ENCODE measurements at places on chromosomes 1 and 21. TPM values are rescaled to one million over a fixed set of nuclear protein-coding genes. Genes with fewer than 3 reads are reported as not detected.

Gene TTC34
- under 0.01 TPM for total RNA-seq

Gene MTF2
- 13.6 TPM for total RNA-seq

Gene ESPN
- total RNA-seq: not detected

Gene PERM1
- total RNA-seq: not detected

Gene GSTM1
- not detected for total RNA-seq

Gene LINGO4
- total RNA-seq: not detected

Gene DENND1B
- 8.4 TPM for total RNA-seq

Gene PCAT6
- 0.51 TPM for total RNA-seq

Gene IGSF21
- total RNA-seq: not detected

Gene PSMD4
- 240 TPM for total RNA-seq

Gene CYP4A11
- not detected for total RNA-seq

Gene HCN3
- total RNA-seq: 1.0 TPM

Gene KRTAP21-2
- not detected for total RNA-seq

Gene CFHR5
- not detected for total RNA-seq

Gene GPX7
- total RNA-seq: 30.6 TPM

Gene ZNF593OS
- total RNA-seq: not detected

Gene SMCP
- 0.17 TPM for total RNA-seq

Gene C4BPA
- not detected for total RNA-seq

Gene TNFRSF4
- under 0.01 TPM for total RNA-seq

Gene MAP3K7CL
- 50.6 TPM for total RNA-seq

Gene CHRNB2
- not detected for total RNA-seq

Gene TFAP2E
- 0.26 TPM for total RNA-seq

Gene NPR1
- 0.66 TPM for total RNA-seq

Gene KLHDC7A
- not detected for total RNA-seq

Gene DSCAM
- total RNA-seq: not detected

Gene TRAF3IP3
- not detected for total RNA-seq

Gene CXADR
- total RNA-seq: 9.9 TPM

Gene PLA2G2C
- not detected for total RNA-seq

Gene SNAPIN
- 76.5 TPM for total RNA-seq

Gene CR1
- not detected for total RNA-seq

Gene MYOM3
- not detected for total RNA-seq

Gene LRRC53
- total RNA-seq: not detected

Gene SHISA4
- total RNA-seq: 27.1 TPM

Gene FAM131C
- total RNA-seq: 0.50 TPM

Gene SH2D5
- 2.3 TPM for total RNA-seq

Gene DUSP12
- 34.2 TPM for total RNA-seq

Gene SPATA17
- 0.77 TPM for total RNA-seq

Gene CELA2B
- total RNA-seq: not detected

Gene TMEM81
- total RNA-seq: 1.8 TPM

Gene OR2T4
- total RNA-seq: not detected

Gene TAL1
- under 0.01 TPM for total RNA-seq

Gene MAB21L3
- total RNA-seq: 0.66 TPM

Gene ATP1B1
- 21.1 TPM for total RNA-seq

Gene JUN
- 112 TPM for total RNA-seq

Gene KCNN3
- not detected for total RNA-seq

Gene ANP32E
- total RNA-seq: 24.6 TPM

Gene UBE2U
- total RNA-seq: not detected
